Activated CD8-positive, alpha-beta memory T cell treated with anti-CD3 and anti-CD28 coated beads for 24 hours (primary cell): ENCODE measurements at places on chromosomes 2 and 18.

DNA sequence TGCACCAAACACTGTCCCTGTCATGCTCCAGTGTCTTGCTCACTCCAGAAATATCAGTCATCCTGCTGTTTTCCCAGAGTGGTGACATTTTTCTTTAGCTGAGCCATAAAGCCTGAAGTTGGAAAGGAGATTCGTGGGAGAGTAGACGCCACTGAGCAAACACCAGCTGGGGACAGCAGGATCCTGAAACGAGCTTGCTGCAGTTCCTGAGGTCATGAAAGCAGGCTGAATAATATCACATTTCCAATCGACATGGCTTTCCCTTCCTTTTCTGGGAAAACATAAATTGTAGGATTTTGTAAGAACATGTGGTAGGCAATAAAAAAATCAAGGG, 276.4 kb downstream of the CDCA7 start:
- no peak for DNase-seq

DNA sequence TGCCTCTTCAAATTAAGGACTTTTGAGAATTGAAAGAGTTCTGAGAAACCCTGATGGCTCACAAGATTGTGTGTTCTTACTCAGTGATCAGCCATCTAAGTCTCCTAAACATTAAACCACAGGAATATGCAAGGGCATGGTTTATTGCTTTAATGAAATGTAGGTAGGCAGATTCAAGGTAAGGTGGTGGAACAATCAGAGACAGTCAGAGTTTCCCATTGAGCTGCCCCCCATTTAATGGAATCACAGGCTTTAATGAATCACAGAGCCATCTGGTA, 107.8 kb upstream of the LRATD1 start:
- no peak for DNase-seq

DNA sequence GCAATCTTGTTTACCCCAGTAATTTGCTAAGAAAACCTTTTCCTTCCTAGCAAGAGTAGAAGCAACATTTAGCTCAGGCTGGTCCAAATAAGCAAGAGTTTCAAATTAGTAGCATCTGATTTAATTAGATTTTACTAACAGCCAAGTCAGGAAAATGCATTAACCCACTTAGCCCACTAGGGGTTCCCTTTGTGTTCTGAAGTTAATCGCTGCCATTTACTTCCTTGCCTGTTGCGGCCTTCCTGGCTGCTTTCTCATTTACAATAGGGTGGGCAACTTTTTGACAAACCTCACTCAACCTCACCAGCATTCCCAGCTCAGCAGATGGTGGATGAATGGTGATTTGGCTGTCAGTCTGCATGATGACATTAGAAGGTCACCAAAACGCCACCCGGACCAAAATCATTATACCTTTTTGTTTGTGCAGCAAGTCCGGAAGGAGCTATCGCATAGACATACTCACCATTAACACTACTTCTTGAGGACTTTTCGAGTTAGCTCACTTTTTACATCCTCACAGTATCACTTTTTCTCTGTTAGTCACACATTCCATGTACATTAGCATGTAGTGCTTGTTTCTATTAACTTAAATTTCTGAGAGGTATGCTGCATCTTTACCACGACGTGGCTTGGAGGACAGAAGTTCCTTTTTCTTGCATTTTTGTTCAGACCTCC, 101.5 kb upstream of the SETBP1 start:
- no peak for DNase-seq

DNA sequence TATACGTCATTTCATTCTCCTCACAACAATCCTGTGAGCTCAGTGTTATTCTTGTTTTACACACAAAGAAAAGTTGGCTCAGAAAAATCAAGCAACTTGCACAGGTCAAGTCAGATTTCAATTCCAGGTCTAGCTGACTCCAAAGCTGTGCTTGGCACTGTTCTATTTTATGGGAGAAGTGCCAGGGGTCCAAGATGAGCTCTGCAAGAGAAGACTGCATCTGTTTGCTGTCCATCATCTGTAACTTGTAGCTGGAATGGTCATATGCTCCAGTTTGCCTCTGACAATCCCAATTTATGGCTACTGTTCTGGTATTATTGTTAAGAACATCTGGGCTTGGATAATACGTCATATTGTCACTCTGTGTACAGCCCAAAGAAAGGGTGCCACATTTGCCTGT, 28.9 kb downstream of the KCNF1 start:
- no peak for DNase-seq

DNA sequence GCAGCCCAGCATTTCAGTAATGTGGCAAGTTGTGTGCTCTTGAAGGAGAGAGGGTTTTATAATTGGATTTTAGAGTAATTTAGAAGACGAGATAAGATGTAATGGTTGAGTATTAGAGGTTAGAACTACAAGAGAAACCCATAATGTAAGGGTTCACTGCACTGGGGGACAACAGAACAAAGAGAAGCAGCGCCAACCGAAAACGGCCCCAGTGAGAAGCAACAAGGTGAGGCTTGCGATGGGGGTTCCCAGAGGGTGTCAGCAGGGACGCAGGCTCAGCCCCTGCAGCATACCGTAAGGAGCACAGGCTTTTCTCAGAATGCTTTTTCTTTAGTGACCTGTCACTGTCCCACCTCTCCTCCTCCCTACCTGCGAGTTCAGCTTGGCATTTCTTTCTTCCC, 183.9 kb upstream of the ETAA1 start:
- DNase-seq, result no peak

DNA sequence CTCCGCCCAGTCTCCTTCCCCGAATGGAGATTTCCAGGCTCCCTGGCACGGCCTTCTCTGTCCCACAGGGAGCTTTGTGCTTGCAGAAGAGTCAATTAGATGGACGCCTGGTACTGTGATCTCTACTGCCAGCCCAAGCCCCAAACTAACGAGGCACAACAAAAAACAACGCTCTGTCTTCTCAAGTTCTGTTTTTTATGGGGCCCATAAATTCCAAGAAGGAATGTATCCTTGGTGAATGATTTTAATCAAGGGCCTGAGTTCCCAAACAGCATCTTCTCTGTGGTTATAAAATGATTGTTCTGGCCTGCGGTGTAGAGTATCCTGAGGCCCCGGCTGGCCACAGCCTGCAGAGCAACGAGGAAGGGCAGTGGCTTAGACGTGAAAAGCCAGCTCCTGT, 219.5 kb downstream of the CLIP4 start:
- DNase-seq, result no peak

- no peak for DNase-seq
Observed at GRCh38 chr2:72604468-72604867, 221.4 kb downstream of the EXOC6B start.

DNA sequence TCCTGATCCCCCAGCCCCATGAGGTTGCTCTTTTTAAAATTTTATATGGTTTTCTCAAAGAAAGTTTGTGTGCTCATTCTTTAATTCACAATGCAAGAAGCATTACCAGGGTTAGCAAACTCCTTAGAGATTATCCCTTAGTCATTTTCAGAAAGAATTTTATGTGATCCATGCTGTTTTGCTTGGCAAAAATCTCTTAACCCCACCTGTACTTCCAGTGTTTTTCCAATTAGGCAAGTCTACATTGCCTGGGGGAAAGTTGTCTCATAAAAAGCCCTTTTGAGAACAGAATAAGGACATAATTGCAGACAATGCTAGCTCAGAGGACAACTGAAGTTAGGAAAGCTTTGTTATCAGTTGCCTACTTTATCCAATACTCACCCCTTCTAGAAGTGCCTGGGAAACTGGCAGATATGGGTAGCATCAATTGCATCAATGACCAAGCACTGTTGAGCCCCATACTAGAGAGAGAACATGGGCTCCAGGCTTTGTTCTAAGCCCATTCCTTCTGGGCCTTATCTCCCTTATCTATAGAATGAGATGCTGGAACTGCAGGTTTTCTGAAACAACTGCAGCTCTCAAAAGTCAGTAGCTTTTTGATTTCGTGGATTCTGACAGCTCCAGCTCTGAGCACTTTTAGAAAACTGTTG, 265.9 kb upstream of the SPHKAP start:
- DNase-seq, result no peak

- DNase-seq, result no peak
Observed at GRCh38 chr2:105797298-105797819, 52.6 kb downstream of the NCK2 start.

GRCh38 chr2:86648681-86649080, 25.0 kb upstream of the RNF103 start:
- DNase-seq, result no peak

- DNase-seq, result no peak
Observed at GRCh38 chr18:3305933-3306332, 44.0 kb downstream of the MYL12B start.

DNA sequence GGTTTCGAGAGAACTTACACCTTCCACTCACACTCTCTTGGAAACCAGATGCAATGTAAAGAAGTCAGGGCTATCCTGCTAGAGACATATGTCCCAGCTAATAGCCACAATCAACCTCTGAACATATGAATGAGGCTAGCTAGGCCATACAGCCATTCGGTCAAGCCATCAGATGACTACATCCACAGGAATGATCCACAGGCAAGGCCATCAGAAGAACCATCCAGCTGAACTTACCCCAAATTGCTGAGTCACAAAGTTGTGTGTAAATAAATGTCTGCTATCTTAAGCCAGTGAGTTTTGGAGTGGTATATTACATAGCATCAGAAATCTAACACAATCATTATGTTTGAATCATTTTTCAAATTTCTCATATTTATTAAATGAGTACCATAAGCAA, 5.2 kb upstream of the SPAST start:
- no peak for DNase-seq

GRCh38 chr18:32378705-32379104, 92.0 kb downstream of the GAREM1 start:
- no peak for DNase-seq

DNA sequence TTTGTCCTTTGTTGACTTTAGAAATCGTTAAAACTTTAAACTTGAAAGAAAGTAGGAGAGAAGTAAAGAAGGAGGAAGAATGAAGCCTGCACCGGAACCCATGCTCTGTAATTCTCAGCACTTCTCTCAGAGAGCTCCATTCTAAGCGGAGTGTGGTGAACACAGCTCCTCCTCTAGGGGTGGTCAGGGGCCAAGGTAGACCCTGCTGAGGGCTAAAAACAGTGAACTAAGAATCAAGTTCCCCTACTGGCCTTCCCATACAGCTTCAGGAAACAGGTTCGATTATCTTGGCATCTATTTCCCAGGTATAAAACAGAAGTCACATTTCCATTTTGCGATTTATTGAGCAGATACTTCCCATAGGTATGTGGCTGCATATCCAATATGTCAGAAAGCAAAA, 92.7 kb upstream of the ASAP2 start:
- DNase-seq, result no peak

- no peak for DNase-seq
Observed at GRCh38 chr18:68098655-68099054, 582.1 kb upstream of the DSEL start.
